Fibroblast of villous mesenchyme (primary cell): ENCODE measurements at places on chromosomes 5 and 9.
A peak's percentile ranks its signal among the peaks of the same experiment; 100 is the strongest.

- DNase-seq, result no peak
These were observed 5.7 kb downstream of the IL3 start for GRCh38 chr5:132065951-132066701.

- no peak for DNase-seq
These were observed 13.9 kb upstream of the ANXA6 start for GRCh38 chr5:151171529-151171928.

- DNase-seq, result peak; percentile 82
These were observed 27.5 kb downstream of the GADD45G start for GRCh38 chr9:89632192-89632733.

DNA sequence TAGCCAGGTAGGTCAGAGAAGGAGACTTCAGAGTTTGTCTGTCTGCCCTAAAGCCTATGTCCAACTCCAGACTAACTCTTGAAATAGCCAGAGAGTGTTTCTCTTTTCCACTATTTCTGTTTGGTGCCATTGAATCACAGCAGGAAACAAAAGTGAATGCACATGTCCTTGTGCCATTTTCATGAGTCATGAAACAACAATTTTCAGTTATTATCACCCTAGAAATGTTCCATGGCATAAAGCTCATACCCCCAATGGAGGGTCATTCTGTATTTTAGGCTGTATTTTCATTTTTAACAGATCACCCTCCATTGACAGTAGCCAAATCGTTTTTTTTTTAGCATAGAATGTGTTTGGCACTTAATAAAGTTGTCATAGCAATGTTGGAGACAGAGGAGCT is 124.7 kb downstream of the PAPPA start:
- DNase-seq, result no peak
